ENCODE measurements at places on chromosomes 5 and 9.
A peak's percentile ranks its signal among the peaks of the same experiment; 100 is the strongest.

DNA sequence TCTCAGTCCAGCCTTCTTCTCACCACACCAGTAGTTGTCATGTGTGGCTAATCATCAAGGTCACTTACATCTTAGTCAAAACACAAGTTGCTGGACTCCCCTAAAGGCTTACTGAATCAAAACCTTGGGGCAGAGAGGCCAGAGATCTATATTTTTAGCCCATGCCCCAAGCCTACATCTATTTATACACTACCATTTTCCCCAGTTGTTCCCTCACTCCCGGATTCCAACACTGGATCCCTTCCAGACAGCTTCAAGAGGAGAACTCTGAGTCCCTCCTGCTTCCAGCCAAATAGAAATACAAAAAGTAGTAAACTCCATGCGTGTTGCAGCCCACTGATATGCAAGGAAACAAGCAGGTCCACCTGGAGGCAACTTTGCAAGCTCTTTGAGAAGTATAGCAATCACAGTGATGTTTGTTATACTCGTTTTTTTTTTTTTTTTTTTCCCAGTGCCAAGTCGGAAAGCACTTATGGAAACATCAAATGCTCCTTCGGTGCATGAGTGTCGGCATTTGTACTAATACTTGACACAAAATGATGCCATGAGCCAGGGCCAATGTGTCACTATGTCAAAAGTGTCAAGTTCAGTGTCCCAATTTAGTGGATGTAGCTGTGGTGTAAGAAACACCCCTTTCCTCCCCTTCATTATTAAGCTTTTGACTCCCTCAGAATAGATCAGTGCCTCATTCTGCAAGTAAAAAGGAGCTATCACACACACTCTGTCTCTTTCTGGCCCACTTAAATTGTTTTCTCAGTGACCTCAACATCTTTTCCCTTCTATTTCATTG is 594.2 kb upstream of the SGCD start:
- DNase-seq: no peak

DNA sequence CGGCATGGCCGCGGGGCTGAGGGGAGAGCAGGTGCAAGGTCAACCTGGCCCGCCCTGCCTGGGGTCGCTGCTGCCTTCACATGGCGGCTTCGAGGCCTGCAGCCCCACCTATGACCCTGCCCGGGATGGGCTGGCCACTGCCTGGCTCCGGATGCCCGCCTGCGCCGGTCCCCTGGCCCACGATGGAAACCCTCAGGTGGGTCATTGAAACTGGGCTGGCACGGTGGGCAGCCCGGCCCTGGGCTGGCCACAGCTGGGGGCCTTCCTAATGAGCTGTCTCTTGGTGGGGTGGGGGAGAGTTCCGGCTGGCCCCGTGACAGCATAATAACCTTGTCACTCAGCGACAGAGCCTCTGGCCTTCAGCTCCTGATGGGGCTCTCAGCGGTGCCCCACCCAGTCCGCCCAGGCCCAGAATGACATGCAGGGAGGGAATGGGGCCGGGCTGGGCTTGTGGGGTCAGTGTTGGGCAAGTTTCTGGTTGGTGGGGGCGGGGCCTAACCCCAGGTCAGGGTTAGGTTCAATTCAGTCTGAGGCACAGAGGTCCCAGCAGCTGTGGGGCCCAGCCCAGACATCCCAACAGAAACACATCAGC is at the start of gene CCDC187:
Gene CCDC187, minus strand, starts transcription at position 270 of the 592 bp plus-strand sequence. Its CDS starts 264 bp downstream, at position 6.
- DNase-seq: no peak

DNA sequence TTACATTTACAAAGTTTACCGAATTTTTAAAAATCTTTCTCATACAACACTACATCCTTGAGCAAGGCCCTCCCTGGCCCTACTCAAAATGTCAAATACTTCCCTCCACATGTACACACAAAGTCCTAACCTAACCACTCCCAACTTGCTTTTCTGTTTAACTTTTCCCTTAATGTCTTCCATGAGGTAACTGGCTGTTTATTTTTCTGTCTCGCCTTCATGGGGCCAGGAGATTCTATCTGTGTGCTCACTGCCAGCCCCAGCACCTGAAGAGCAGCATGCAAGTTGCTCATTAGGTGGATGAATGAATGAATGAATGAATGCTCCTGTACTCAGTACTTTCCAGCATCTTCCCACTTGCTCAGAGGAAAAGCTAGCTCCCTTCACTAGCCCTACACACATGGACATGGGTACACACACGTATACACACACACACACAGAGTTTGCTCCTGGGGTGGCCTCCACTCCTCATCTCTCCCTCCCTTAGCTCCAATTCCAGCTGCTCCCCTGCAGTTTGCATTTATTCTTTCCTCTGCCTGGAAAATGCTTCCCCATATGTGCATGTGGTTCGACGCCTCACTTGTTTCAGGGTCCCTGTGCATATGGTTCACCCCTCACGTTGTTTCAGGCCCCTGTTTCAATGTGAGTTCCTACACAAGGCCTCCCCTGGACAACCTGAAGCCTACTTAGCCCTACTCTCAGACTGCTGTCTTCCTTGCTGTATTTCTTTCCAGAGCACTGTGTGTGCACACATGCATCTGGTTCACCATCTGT is 165.2 kb downstream of the ROR2 start:
- DNase-seq: no peak

- DNase-seq: no peak
Observed at GRCh38 chr5:135989686-135990085, 34.9 kb upstream of the LECT2 start.

- DNase-seq: no peak
Observed at GRCh38 chr5:160450164-160450932, 28.7 kb downstream of the PTTG1 start.

GRCh38 chr9:30060976-30061375 is 2323.5 kb upstream of the ACO1 start:
- no peak for DNase-seq

DNA sequence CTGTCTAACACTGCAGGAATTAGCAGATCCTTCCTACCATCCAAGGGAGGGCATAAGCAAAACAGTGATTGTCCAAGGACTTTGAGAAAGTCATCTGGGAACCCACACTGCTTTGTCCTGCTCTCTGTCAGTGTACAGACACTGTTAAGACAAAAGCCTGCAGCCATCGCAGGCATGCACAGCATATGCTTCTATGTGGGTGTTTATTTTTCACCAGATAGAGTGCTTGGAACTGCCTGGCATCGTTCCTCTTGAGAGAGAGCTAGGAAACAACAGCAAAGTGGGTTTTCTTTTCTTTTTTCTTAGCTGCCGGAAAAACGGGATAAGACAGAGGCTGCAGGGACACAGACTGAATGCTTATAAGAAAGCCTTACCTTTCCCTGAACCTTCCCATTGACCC is 212.3 kb downstream of the ICE1 start:
- no peak for DNase-seq

DNA sequence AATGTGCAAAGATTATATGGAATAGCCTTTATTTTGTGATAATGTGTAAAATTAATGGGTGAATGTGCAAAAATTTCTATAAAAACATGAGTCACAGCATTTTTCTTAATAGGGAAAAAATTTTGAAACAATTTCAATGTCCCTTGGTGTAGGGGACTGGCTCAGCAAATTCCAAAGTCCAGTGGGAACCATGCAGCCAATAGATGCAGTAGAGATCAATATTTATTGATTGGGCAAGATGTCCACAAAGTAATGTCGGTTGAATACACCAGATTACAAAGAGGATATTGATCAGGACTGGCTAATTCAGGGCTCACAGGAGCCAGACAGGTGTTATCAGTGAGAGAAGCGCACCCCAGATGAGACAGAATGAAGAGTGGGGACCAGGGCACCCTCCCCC is 62.5 kb downstream of the AMBP start:
- DNase-seq: no peak

DNA sequence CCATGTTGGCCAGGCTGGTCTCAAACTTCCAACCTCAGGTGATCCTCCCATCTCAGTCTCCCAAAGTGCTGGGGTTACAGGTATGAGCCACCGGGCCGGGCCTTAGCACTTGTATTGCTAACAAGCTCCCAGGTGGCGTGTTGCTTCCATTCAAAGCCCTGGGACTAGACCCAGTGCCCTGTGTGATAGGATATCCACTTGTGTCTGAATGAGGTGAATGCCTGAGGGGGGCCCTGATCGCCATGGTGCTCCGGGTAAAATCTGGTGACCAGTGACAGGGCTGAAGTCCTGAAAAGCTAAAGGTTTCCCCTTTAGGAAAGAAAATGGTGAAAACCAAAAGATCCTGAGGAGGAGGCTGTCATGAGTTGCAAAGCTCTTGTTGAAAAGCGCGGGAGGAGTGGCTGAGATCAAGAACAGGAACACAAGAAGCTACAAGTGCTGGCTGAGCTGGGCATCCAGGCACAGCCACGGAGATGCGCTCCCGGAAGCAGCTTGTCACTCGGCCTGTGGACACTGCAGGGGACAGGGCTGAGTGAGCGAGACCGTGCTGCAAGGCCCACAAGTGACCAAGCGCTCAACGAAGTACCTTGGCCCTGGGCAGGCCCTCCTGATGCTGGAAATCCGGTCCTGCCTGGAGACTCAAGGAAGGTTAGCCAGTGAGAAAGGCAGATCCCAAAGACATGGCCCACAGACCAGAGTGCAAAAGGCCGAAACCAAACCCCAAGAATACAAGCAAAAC is 39.8 kb upstream of the NXNL2 start:
- no peak for DNase-seq

- DNase-seq: peak; percentile 60
Observed at GRCh38 chr5:151214614-151215545, 9.0 kb downstream of the CCDC69 start.

- DNase-seq: no peak
Observed at GRCh38 chr9:130029223-130029973, 13.6 kb downstream of the FNBP1 start.

DNA sequence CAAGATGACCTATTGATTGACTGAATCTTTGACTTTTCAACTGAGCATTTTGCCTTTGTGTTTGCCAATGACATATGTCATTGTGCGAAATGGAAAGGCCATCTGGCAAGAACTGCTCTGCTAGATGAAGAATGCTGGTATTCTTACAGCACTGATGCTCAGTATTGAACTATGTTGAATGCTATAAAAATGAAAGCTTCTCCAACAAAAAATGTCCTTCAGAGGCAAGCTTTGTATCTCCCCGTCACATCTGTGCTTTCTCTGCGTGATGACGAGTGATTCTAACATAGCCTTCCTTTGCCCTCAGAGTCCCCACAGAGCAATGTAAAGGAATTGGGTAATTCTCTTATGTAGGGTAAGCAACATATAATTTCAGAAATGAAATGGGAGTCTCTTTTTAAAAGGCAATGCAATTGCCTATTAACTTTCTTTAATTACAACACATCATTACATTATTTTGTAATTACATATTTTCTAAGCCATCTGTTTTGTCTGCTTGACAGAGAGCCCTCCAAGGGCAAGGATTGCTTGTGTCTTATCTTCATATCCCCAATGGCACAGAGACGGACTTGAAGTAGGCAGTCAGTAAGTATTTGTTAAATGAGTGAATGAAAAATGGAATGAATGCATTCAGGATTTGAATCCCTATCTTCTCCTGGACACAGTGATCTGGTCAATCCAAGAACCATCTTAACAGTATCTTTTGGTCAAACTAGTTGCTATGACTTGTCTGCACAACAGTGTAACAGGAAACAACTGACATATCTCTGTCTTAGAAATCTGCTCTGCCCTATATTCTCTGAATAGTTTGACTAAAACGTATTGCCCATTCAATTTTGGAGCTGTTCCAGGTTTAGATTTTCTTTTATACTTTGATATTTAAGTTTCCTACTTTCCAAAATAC is 46.1 kb downstream of the ENC1 start:
- DNase-seq: no peak

- no peak for DNase-seq
Observed at GRCh38 chr5:88544136-88544645, 275.5 kb upstream of the TMEM161B start.

DNA sequence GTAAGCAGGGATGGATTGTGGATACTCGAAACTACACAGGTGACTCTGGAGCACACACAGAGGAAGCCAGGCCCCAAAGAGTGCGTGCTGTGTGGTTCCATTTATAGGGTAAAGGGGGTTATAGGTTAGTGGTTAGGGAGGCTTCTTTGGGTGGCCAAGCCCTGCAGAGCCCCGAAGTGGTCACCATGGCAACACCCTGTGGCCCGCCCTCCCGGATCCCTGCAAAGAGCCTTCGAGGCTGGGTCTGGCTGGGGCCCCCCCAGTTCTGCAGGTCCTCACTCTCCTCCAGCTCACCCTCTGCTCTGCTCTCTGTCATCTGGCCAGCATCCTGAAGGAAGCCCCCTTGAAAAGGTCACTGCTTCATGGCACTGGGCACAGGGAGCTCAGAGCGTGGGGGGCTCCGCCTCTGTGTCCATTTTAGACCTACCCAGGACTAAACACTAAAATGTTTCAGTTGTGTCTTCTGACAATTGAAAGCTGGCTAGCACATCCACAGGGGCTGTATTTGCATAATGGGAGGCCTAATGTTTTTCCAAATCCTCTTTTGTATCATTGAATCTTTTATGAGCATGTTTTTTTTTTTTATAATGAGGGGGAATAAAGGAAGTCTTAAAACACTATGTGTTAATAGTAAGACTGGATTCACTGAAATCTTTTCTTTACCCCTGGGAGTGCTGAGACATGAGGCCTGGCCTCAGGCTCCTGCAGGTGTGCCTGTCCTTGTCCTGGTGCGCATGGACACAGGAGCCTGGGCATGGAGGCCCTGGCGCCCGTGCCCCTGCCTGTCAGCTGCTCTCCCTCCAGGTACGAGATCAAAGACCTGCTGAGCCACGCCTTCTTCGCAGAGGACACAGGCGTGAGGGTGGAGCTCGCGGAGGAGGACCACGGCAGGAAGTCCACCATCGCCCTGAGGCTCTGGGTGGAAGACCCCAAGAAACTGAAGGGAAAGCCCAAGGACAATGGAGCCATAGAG is 55.3 kb downstream of the WNK2 start:
- DNase-seq: no peak

GRCh38 chr5:3896098-3896497 is 300.5 kb downstream of the IRX1 start:
- DNase-seq: no peak

DNA sequence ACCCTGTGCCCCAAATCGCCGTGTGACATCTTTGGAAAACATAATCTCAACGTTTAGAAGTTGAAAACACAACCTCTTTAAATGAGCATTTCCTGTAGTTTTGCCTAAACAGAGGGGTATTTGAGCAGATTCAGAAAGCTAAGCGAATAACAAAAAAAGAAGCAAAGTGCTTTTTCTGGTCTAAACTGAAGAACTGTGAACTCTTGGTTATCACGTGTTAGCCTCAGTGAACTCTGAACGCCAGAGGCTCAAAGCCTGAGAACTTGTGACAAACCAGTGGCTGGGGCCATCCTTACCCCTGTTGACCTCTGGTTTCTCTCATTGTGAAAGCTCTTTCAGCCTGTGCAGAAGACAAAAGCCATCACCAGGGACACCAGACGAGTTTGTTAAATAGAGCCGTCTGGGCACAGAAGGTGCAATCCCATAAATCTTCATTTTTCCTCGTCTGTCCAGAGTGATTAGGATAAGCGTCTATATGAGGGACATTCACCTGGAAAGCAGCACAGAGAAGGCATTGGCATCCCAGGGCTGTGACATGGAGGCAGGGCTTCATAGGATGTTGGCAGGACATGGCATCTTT is 61.4 kb upstream of the ICE1 start:
- DNase-seq: no peak

- peak; percentile 19 for DNase-seq
Observed at GRCh38 chr9:131273856-131274673, 2.2 kb downstream of the FAM78A start.
